ENCODE measurements at places on chromosomes 12 and 14.
A peak's percentile ranks its signal among the peaks of the same experiment; 100 is the strongest.

DNA sequence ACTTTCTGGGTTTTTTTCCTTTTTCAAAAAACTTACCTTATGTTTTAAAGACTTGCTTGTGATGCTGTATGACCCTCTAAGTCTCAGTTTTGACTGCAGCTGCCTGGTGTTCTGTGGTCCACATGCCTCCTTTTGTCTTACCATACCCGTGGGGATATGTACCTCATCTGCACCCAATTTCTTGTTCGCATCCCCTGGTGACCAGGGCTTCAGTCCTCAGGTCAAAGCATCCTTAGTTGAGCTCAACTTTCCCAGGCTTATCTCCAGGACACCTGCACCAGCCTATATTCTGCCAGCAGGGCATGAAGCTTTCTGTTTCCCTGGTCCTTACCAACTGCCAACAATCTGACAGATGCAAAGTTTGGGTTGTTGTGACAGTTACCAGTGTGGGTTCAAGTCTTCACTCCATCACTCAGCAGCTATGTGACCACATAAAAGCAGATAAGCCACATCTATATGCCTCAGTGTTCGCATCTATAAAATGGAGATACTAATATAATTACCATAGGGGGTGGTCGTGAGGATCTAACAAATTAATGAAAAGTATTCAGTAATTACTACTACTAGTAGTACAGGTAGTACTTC lies 94.0 kb downstream of the NTF3 start:
- no peak for DNase-seq

DNA sequence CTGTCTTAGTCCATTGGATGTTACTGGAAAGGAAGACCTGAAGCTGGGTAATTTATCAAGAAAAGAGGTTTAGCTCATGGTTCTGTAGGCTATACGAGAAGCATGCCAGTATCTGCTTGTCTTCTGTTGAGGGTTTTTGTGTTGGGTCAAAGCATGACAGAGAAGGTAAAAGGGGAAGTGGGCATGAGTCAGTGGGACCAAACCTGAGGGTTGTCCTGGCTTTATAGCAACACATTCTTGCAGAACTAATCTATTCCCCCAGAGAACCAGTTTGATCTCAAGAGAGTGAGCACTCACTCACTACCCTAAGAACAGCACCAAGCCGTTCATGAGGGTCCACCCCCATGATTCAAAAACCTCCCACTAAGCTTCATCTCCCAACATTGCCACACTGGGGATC lies 19.0 kb upstream of the KRAS start:
- no peak for DNase-seq

DNA sequence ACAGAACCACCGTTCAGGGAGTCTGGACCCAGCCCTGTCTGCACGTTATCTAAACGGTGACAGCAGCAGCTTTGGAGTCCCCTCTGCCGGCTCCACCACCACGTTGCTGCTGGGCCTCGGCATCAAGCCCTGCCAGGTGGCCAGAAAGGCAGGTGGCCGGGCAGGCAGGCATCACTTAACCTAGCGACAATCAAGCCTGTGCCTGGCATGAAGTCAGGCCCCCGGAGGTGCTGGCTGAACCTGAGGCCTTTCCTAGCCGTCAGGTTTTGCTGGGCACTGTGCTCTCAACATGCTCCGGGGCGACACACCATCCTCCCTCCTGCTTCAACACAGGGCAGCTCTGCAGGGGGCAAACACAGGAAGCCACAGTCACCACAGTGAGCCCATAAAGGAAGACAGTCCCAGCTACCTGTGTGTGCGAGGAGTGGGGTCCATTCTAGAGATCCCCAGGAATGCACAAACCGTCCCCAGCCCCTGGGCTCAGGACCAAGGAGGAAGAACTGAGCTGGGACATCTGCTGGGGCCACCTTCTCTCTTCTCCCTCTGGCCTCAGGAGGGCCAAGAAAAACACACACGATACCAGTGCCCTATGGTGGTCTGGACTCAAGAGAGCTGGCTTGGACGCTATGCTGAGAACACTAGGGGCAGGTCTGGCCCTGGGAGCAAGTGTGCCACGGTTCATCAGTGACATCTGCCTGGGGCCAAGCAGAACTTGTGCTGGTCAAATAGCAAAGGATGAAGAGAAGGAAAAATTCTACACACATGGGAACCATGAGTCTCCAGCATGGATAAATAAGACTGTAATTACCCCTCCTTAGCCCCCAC lies 44.7 kb downstream of the CCDC88C start:
- DNase-seq = no peak

DNA sequence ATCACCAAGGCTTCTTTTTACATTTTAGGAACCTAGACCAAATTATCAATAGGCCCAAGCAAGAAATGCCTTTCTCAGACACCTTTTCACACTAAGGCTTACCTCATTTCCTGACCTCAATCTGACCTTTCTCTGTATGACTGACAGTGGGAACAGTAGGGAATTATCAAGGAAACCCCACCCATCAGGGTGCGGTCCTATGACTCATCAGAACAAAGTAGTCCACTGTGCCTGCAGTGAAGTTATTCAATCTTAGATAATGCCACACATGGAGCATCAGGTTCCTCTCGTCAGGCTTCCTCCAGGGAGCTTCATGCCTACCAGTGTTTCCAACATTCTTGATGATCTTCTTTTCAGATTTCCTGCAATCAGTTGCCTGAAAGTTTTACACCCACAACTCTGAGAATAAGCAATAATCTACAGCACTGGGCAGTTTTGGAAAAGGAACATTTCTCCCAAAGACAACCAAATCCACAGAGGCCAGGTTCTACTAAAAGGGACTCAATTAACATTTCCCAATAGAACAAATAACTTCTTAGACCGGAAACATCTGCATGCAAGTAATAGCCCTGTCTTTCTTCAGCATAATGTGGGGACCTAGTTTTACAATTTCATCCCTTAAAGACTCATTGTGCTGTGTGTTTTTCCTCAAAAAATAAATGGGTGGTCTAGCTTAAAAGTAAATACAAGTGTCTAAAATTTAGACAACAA lies 35.9 kb upstream of the TMTC2 start:
- no peak for DNase-seq

- peak; percentile 45 for DNase-seq
These were observed 215.0 kb upstream of the EEA1 start for GRCh38 chr12:93144109-93144508.

DNA sequence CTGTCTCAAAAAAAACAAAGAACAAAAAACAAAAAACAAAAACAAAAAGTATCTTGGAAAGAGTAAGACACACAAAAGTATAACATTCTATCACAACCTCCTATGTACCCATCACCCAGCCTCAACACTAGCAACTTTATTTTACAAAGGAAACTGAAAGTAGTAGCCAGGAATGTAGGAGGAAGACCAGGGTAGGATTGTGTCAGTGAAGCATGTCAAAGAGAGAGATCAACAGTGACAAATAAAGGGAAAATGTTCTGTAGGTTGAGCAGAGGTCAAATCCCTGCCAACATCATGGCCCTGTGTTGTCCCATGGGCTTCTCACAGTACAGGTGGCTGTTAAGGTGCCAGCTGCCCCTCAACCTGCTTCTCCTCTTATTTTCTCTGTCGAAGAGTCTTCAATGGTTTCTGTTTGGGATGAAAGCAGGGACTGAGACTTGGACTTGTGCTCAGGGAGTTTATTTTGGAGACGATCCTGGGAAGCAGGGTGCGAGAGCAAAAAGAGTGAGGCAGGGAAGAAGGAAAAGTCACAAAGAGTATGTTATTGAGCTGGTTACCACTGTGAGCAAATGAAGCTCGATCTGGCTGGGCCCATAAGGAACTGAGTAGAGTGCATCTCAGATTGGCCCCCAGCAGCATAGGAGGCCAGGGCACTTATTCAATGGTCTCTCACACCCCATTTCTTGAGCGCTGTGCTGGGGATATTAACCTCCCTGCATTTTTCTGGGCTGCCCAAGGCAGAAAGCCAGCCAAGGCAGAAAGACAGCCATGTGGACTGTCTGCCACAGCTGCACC lies 29.4 kb upstream of the CTDSP2 start:
- DNase-seq = peak; percentile 46
